Neural crest cell (in vitro differentiated cells): ENCODE measurements at places on chromosomes 11 and 22. TPM values are rescaled to one million over a fixed set of nuclear protein-coding genes. Genes with fewer than 3 reads are reported as not detected.

DNA sequence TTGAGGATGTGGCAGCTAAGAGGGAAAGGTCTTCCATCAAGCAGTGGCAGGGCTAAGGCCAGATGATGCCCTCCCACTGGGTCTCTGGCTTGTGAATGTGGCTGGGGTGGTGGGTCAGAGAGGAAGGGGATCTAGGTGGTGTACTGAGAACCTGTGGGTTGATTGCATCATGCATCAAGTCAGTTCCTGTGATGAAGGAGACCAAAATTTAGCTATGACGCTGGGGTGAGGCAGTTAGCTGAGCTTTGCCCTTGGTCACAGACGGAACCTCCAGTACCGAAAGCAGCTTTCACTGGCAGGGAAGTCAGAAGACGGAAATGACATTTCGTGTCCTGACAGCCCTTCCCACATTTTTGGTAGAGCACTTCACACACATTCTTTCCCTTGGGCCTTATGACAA is 20.7 kb downstream of the ATG16L2 start:
- DNase-seq = no peak
- peaks cover 3% of the 10 kb centered on the region for H3K36me3 ChIP-seq
- H3K4me1 ChIP-seq = peaks cover 9% of the 10 kb centered on the region
- H3K27me3 ChIP-seq = peaks cover 3% of the 10 kb centered on the region
- no peak overlapping the region for H3K4me3 ChIP-seq

DNA sequence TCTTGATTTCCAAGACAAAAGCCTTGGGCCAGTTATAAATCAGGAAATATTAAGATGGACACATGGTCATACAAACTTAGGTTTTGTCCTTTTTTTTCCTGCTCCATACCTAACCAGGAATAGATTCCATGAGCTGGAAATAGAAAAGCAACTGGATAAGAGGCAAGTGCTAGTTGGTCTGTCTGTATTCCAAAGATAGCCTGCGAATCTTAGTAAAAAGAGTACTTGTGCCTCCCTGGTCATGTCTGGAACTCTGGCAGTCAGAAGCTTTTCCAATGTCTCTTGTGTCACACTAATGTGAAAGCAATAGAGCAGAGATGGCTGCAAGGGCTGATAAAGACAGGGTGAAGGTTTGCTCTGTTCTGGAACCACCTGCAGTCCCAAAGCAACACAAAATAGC is 590.2 kb upstream of the ANO5 start:
- no peak overlapping the region for H3K27ac ChIP-seq
- no peak overlapping the region for H3K4me3 ChIP-seq
- H3K27me3 ChIP-seq = peaks cover 15% of the 10 kb centered on the region
- H3K36me3 ChIP-seq = no peaks in the 10 kb centered on the region
- DNase-seq = no peak
- no peaks in the 10 kb centered on the region for H3K4me1 ChIP-seq

DNA sequence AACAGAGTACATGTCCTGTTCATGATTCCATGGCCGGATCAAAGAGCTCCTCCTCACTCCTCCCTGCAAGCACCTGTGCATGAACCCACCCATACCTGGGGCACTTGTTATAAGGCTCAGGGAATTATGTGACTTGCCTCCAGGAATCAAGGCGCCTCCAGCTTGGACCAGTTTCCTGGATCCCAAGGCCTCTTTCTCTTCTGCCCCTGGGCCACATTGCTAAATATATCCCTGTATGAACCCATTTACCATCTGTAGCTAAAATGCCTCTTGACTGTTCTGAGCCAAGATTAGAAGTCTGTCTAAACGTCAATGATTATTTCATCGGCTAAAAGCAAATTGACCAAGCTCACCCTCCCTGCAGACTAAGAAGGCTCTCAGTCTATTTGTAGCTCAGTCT is 135.6 kb downstream of the KIRREL3 start:
- no peak overlapping the region for H3K4me3 ChIP-seq
- DNase-seq = no peak
- H3K36me3 ChIP-seq = no peaks in the 10 kb centered on the region
- peak overlapping the region; percentile 21 for H3K27ac ChIP-seq

DNA sequence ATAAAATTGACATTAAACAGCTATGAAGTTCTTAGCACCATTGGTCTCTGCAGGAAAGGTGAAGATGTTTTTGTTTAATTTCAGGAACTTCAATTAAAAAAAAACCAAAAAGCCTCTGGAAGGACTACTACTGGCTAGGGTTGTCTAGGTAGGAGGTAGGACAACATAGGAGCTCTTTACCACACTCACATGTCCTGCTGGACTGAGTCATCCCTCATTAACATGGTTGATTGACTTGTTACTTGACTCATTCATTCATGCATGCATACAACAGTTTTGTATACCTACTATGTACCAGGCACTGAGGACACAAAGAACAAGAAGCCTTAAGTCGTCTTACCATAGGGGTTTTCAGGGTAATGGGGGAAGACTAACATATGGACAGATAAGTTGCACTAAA is 216.9 kb upstream of the ARHGAP20 start:
- H3K27ac ChIP-seq = no peak overlapping the region
- peaks cover 2% of the 10 kb centered on the region for H3K36me3 ChIP-seq
- no peaks in the 10 kb centered on the region for H3K27me3 ChIP-seq
- H3K4me3 ChIP-seq = no peak overlapping the region
- DNase-seq = no peak

DNA sequence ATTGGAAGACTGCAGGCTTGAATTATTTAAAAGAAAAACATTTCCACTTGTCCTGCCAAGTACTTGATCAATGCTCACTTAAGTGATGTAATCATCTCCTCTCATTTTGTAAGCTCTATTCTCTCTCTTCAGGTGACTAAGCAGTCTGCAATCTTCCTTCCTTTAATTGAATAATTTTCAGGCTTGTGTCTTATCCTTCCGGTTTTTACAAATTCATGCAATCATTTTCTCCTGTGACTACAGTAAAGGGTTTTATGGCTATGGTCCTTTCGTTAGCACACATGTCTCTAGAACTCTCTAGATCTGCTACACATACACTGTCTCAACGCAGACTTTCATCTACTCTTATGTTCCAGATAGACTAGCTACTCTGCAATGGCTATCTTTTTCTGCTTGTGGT is 12.6 kb upstream of the UPB1 start:
- no peaks in the 10 kb centered on the region for H3K36me3 ChIP-seq
- no peaks in the 10 kb centered on the region for H3K4me1 ChIP-seq
- H3K27ac ChIP-seq = no peak overlapping the region
- H3K4me3 ChIP-seq = no peak overlapping the region

DNA sequence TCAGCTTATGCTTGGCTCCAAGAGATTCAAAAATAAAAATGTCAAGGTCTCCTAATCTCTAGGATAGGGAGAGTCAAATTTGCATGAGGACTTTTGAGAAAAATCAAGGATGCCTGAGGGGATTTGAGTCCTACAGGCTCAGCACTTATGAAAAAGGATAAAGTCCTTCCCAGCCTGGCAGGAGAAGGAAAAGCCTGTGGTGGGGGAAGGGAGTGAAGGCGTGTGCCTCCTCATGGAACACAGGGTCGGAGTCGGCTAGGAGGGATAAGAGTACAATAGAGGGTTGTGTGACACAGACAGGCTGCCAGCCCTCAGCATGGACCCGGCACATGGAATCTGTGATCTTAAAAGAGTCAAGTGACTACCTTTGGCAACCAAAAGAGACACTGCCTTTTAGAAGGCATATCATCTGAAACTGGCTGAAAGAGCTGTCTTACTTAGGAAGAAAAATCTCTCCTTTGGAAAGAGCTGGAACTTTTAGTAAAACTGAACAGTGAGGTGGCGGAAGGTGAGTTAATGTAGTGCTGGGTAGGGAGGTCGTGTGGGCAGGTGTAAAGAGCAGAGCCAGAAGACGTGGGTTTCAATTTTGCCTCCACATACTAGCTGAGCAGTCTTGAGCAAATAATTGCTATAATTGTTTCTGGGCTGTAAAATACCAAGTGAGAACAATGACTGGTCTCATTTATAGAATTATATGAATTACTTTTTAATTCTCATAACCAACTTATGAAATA is 58.8 kb upstream of the RDX start:
- no peaks in the 10 kb centered on the region for H3K36me3 ChIP-seq
- peak; percentile 27 for DNase-seq
- peak overlapping the region; percentile 42 for H3K4me3 ChIP-seq
- H3K4me1 ChIP-seq = peaks cover 32% of the 10 kb centered on the region
- H3K27me3 ChIP-seq = no peaks in the 10 kb centered on the region

DNA sequence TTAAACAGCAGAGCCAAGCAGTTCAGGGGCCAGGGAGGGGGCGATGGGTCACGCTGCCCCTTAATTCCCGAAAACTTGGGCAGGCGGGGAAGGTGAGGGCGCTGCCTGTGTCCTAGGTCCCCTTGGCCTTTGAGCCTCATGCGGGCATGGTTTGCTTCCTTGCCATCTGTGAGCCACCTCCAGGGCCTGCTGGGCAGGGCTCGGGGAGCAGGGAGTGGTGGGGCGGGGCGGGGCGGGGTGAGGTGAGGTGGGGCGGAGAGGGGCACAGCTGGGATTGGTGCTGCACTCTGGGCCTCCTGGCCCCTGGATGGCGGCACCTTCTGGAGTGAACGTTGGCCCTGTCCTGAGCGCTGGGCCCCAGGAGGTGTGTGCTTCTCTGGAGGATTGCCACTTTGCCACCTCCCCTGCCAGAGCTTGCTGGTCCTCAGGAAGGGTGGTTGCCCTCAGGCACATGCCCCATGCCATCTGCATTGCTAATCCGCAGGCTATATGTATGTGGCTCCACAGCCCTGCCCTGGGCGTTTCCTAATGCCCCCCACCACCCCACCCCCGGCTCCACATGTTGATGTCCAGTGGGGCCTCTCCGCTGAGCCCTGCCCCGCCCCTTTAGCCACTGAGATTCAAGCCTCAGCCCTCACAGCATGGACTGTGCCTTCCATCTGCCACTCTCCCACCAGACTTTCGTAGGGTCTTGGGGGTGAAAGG is 352.5 kb downstream of the TBC1D22A start:
- peaks cover 16% of the 10 kb centered on the region for H3K4me1 ChIP-seq
- H3K27ac ChIP-seq = no peak overlapping the region
- no peaks in the 10 kb centered on the region for H3K27me3 ChIP-seq
- no peak overlapping the region for H3K4me3 ChIP-seq
- DNase-seq = no peak

DNA sequence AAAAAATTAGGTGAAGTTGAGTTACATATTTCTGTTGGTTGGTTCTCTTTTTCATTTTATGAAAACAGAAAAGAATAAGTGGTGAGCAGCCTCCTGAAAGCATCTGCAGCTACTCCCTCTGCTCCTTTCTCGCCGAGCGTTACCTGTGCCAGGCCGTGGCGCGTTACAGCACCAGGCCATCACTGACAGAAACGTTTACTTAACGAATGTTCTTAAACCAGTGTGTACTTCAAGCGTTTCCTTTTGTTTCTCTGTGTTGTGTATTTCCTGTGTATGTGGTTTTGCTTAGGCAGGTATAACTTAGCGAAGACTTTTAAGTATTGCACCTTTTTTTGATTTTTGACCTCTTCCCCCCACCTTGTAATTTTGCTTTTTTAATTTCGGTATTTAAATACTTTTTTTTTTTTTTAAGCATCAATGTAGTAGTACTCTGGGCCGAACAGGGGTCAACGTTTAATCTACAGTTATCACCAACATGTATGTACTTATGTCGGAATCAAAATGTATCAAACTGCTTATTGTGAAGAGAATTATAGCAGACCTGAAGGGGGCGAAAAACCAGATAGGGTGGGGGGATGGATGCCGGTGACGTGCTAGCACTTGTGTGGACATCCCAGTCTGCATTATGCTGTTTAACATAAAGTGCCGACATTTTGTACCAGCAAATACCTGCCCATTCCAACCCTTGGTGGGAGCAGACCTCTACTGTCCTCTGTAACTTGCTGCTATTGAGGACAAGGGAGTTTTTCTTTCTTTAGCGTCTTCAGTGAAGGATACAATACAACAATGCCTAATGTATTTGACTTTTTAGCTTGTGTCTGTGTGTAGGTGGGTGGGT is 21.6 kb upstream of the ADSL start:
- H3K27me3 ChIP-seq = no peaks in the 10 kb centered on the region
- H3K4me1 ChIP-seq = peaks cover 49% of the 10 kb centered on the region
- DNase-seq = no peak
- no peak overlapping the region for H3K27ac ChIP-seq

DNA sequence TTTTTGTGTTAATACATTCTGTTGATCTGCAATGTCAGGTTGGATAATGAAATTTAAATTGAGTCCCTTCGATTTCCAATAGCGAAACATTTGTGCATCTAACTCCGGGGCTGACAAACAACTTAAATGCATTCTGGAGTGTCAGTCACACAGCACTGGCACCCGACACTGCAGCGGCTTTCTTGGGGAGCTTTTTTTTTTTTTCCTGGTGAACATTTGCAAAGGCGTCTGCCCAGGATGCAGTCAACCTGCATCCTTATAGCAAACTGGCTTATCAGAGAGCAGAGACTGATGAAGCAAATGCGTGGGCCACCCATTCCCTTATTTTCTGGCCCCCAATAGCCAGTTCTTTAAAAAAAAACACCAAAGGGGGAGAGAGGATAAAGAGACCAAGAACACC is 1167.7 kb downstream of the LRRC4C start:
- H3K27ac ChIP-seq = no peak overlapping the region
- DNase-seq = no peak
- peaks cover 17% of the 10 kb centered on the region for H3K27me3 ChIP-seq
- H3K4me3 ChIP-seq = peak overlapping the region; percentile 94
- peaks cover 48% of the 10 kb centered on the region for H3K4me1 ChIP-seq

DNA sequence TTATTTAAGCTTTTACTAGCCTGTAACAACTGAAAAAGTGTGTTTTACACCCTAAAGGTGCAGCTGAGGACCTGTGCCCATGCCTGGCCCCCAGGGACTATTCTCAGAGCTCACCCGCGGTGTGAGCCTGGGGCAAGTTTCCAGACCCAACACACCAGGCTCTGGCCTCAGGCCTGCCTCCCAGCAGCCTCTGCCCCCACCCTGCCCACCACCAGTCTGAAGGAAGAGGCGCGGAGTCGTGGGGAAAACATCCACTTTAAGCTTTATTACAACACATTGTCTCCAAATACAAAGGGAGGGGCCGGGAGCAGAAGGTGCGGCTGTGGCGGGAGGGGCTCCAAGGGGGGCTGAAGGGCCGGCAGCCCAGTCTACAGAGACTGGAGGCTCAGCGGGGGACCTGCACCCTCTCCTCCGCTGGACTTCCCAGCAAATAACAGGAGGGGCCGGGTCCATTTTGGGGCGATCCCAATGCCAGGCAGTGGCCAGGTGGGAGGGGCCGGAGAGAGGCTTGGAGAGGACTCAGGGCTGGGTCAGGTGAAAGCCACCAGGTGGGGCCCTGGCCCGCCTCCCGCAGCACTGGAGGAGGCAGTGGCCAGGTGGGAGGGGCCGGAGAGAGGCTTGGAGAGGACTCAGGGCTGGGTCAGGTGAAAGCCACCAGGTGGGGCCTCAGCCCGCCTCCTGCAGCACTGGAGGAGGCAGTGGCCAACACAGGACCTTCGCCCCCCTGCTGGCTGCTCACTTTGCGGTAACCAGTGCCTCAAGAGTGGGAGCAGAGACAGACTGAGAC is 18.1 kb downstream of the DUSP8 start:
- no peak overlapping the region for H3K4me3 ChIP-seq
- H3K36me3 ChIP-seq = no peaks in the 10 kb centered on the region
- DNase-seq = no peak

APOA5 gene
- not detected in 2 replicates for total RNA-seq

TSPAN32 gene
- total RNA-seq = not detected in 2 replicates

TRPM5 gene
- 0.09 TPM in 2 replicates for total RNA-seq

OR4A15 gene
- total RNA-seq = not detected in 2 replicates

GAL gene
- 1.1 and 1.8 TPM in 2 replicates for total RNA-seq
